Foreskin keratinocyte (primary cell): ENCODE measurements at places on chromosomes 1 and 21.

DNA sequence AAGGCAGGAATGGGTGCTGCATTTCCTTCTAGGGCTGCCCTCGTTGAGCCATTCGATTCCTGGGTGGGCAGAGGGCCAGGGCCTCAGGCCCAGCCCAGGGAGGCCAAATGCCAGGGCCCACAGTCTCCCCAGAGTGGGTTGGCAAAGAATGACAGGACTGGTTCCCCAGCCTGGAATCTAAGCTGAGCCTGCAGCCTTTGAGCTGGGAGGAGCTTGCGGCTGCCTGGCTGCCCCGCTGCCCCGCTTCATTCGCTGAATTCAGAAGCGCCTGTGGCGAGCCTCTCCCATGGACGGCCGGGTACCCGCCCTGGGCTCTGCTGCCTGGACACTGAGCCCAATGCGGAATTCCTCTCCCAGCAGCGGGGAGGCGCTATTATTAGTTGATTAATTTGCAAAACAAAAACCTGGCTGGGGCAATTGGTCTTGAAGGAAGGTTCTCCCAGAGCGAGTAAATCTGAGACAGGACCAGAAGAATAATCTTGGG, 32.3 kb upstream of the TARDBP start:
- DNase-seq, result no peak

- no peak for DNase-seq
These were observed 9.8 kb upstream of the KCNQ4 start for GRCh38 chr1:40773748-40774265.

- no peak for DNase-seq
These were observed 25.2 kb downstream of the CA6 start for GRCh38 chr1:8970870-8971337.

DNA sequence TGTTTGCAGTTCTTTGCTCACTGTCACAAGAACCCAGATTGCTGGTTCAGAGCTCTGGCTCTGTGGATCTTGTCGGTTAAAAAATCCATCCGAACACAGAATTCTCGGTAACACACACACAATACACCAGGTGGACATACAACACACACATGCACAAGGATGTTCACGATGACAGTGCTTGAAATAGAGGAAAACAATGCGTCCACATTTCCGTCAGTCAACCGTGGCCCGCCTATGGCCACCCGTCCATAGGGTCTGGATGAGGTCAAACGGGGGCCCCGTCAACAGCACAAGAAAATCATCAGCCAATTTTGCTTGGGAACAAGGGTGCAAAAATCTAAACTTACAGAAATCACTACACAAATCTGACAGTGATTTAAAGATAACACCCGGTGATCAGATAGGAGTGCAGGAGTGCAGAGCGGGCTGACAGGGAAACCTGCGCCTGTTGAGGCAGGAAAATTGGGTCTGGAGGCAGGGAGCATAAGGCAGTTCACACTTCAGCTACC, 50.4 kb upstream of the SLC19A1 start:
- DNase-seq, result no peak

DNA sequence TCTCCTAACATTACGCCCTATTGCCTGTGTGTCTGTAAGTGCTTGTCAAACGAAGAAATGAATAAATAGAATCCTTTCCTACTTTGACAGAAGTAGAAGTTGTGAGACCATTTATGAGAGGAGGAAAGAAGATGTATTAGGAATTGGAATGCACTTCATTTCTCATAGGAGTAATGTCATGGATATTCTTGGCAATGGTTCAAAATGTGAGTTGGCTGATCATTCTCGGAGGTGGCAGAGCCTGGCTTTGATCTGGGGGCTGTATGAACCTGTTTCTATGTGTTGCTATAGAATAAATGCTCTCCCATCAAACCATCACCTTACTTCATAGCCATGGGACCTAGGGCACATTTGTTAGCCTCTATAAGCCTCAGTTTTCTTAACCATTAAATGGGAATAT, 10.1 kb upstream of the SERBP1 start:
- no peak for DNase-seq
